ENCODE measurements at places on chromosomes 3 and 15. TPM values are rescaled to one million over a fixed set of nuclear protein-coding genes. Genes with fewer than 3 reads are reported as not detected.

DNA sequence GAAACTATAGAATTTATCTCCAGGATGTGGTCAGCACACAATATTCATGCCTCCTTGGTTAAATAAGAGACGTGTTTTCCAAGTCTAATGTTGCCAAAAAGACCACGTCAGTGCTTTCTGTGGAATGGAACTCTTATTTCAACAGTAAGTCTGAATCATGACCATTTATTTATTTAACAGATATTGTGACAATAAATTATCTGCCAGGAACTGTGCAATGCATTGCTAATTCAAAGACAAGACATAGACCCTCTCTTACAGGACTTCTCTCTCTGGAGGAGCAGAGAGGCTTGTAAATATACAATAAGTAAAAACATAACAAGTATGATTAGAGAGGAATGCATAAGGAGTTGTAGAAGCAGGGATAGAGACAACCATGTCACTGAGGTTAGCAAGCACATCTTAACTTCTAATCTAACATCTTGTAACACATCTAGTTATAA lies 227.5 kb downstream of the DTWD1 start:
- no peak for DNase-seq

DNA sequence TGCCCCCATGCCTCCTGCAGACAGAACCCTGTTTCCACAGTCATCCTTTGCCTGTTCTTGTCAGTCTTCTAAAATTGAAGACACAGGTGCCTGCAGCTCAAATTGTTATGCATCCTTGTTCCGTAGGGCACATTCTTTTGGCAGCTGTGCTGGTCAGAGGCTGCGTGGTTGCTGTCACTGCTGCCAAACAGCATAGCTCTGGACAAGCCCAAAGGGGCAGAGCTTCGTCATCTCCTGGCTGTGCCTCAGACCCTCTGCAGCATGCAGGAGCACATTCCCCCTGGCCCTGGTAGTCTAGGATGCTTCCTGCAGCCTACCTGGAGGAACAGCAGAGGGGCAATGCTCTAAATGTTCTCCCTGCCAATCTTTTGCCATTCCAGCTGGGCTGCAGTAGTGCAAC lies 2.1 kb upstream of the FBXL22 start:
- DNase-seq: no peak

DNA sequence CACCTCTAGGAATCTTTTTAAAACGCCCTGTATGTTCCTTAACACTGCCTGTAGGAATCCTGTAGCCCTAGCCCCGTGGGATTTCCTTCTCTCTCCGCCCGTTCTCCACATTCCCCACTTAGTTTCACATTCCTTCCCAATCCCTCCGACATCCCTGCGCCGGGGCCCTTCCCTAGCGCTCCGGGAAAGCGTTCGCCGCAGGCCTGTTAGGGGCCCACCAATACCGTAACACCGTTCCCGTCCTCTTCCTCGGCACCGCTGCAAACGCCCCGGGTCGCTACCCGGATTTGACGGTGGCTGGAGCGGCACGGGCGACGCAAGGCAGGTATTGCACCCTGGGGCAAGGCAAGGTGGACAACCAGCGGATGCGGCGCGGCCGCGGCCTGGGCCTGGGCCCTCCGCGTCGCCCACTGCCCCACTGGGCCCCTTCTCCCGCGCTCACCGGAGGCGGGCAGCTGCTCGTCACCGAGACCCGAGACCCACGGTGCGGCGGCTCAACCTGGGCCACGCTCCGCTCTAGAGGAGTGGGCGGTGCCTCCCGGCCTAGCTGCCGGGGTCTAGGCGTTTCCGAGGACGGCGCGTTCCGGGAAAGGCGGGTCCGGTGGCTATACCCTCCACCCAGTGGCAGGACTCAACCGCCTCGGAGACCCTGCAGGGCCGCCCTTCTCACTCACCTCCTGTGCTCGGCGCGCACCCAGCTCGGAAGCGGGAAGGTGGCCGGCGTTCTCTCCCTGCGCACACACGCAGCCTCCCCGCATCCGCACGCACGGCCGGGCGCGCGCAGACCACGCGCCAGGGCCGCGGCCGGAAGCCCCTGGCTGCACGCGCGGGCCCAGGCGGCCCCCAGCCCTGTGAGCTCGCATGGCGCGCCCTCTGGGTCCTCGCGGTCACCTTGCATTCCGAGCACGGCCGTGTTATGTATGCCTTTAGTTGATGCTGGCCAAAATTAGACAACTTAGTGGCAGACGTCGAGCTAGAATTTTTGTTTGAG lies at the start of gene B3GALNT1:
Gene B3GALNT1, minus strand, starts transcription at position 789 of the 991 bp plus-strand sequence. CDS start 18,595 bp downstream, outside the sequence.
- DNase-seq: peak; percentile 73

Gene ZNF662
- total RNA-seq: 2.9 TPM

- no peak for DNase-seq
These were observed 969.4 kb downstream of the NTRK3 start for GRCh38 chr15:87287156-87287555.

DNA sequence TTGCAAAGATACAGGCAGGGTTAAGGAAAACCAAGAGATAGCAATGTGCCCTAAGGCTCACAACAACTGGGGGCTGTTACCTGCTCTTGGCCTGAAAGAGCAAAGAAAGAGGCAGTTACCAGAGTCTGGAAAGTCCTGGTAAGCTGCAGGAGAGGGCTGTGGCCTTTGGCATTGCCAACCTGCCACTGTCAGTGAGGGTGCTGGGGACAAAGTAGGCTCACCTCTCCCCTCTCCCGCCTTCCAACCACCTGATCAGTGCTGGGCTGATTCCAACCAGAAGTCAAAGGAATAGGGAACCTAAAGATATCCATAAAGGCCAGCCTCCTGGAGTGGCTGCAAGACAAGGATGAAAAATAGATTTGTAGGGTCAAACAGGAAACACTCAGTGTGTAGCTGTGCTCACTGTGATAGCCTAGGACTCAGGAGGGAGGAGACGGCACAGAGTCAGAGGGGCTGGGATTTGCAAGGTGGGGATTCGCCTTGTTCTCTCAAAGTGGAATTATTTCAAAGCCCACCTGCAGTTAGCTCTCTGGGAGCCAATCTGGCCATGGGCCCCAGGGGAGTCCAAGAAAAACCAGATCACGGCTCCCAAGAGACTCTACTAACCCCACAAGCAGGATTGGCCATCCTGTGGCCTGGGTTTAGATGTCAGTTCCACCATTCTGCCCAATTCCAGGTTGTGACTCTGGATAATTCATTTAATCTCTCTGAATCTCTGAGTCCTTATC lies 204.0 kb upstream of the BCL6 start:
- DNase-seq: no peak

Gene PYGO1
- 0.50 TPM for total RNA-seq

DNA sequence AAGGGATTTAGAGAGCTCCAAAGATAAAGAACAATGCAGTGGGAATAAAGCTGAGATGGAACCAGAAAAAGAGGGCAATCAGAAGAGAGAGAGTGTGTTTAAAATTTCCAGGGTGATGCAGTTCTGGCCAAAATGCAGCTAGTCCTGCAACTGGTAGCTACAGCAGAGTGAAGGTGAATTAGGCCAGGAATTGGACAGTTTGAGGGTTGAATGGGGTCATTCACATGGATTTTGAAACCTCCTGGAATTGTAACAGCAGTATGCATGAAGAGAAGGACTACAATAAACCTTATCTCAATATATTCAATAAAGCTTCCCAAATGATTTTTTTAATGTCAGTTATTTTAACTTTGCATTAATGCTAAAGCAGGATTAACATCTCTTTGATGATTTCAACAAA lies 85.2 kb downstream of the CBLB start:
- DNase-seq: no peak

Gene ZWILCH
- total RNA-seq: 46.6 TPM

- no peak for DNase-seq
These were observed 19.3 kb downstream of the MINAR1 start for GRCh38 chr15:79451361-79451999.

Gene DOCK3
- total RNA-seq: 5.5 TPM

DNA sequence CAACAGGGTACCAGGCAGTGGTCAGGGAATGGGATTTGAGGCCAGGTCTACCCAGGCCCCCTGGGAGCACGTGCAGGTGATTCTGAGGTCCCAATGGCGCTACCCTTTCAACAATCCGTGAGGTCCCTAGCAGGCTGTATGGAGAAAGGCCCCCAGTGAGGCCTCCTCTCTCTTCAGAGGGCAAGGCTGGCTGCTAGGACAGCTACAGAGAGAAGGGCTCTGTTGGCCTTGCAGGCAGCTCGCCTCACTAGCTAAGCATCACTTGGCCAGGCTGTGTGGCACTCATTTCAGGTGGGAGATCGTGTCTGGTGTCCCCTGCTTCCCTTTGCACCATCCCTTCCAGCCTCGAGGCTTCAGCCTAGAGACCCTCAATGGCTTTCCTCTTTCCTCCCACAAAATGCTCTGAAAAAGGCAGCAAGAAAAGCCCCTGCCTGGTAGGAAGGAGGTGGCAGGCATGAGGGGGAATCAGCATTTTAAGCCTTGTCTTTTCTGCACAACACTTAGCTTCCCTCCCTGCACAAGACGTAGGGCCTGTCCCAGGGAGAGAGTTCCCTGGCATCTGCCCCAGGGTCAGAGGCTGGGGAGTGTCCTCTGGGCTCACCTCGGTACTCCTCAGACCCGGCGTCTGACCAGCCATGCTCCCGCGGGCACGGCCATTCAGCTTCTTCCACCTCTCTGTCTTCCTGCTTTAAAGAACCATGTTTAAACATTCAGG lies 111.8 kb downstream of the ASB7 start:
- DNase-seq: no peak

- DNase-seq: no peak
These were observed 139.3 kb downstream of the NFKBIZ start for GRCh38 chr3:101988596-101988995.

DNA sequence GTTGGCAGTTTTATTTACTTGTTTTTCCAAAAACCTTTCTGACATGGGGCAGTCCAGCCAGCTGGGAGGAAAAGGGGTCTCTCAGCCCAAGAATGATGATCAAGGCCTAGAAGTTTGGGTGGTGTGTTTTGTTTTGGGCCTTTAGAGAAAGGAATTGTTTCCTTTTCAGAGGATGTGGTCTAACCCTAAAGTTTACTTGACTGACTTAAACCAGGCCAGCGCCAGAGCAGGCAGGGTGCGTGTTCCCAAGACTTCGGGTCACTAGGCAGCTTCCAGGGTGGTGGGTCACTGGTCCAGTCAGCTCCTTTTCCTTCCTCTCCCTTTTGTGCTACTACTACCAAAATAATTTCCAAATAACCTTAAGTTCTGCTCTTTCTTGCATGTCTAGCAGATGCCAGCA lies 4.9 kb downstream of the FLNB start:
- no peak for DNase-seq

DNA sequence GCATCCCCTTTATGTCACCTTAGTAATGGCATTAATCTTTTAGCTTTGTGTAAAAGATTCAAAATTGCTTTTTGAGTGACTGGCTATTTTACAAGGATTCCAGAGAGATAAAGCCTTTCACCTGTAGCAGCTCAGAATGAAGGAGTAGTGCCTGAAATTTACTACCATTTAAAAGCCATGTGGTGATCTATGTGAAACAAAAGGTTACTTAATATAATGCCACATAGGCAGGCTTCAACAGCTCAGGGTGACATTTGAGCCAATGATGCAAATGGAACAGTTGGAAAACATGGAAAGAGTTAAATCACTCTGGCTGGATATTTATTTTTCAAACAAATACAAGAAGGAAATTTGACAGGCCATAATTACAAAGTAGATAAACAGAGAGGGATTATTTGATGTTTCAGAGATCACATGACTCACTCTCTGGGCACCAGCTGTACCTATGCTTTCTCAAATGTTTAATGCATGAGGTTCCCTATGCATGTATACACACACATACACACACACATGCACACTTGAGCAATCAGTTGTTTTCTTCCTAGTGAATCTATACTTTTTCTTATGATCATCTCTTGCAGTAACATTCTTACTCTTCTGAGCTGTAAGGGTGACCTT lies 171.5 kb downstream of the ZMAT3 start:
- no peak for DNase-seq

DNA sequence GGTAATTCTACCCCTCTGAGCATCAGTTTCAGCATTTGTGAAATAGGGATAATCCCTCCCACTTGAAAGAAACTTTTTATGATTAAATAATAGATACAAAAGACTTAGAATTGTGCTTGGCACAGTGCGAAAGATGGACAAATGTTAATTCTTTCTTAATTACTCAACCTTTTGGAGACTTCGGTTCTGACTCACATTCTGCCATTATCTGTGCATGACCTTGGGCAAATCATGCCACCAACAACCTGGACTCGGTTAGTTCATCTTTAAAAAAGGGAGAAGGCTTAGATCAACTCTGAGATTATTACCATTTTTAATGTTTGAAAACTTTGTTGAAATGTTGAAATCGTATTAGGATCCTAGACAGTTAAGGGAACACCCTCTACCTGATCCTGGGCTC lies 40.6 kb upstream of the POLR2M start:
- DNase-seq: no peak

Gene MYO5C
- 22.5 TPM for total RNA-seq

Gene TRH
- 0.16 TPM for total RNA-seq

DNA sequence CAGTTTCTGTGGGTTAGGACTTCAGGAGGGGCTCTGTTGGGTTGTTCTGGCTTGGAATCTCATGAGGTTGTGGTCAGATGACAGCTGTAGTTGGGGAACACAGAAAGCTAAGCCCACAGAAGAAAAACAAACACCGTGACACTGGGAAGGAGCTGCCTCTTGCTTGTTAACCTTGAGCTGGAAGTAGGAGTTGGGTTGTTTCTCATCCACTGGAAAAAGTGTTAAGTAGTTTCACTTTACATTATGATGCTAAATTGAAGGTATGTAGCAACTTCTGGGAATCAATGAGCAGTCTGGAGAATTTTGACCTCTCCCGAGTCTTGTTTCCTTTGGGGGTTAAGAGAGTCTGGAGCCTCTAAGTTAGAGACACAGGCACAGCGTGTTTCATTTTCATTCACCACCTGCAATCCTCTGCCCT lies 20.4 kb downstream of the HACD3 start:
- DNase-seq: no peak

DNA sequence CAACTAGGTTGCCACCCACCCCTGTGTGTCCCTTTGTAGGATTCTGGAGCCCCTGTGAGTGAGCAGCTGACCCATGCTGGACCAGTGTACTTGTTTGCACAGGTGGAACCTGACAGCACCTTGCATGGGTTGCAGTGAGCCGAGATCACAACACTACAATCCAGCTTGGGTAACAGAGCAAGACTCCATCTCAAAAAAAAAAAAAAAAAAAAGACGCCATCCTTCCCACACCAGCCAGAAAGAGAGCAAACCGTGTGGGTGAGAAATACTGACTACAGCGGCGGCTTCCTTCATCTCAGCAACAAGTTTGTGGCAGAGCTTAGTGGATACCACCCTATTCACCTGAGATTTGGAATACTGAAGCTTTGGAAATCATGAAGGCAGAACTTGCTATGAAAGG lies 746 bp upstream of the CD80 start:
- DNase-seq: no peak

Gene CCR8
- total RNA-seq: not detected

- DNase-seq: peak; percentile 81
These were observed 35.1 kb downstream of the CMTM6 start for GRCh38 chr3:32467333-32468070.

GRCh38 chr15:39581793-39582285 lies 960 bp downstream of the THBS1 start:
- DNase-seq: peak; percentile 68

GRCh38 chr15:27870320-27870719 lies 228.8 kb downstream of the OCA2 start:
- DNase-seq: no peak

Gene CNTN4
- not detected for total RNA-seq

Gene CP
- 1.1 TPM for total RNA-seq

Gene CDCP1
- total RNA-seq: 14.6 TPM

Gene SLC22A14
- not detected for total RNA-seq

GRCh38 chr3:57434041-57434440 lies 110.1 kb downstream of the DNAH12 start:
- DNase-seq: no peak

- DNase-seq: peak; percentile 8
These were observed 24.9 kb upstream of the PLXNA1 start for GRCh38 chr3:126957776-126958637.

Gene SLC15A2
- 3.8 TPM for total RNA-seq

- DNase-seq: no peak
These were observed 138.3 kb downstream of the LRIG1 start for GRCh38 chr3:66362541-66362941.
